CD4-positive, alpha-beta T cell treated with Interleukin-17A for 1 hour (primary cell): ENCODE measurements at places on chromosomes 5 and 9.

DNA sequence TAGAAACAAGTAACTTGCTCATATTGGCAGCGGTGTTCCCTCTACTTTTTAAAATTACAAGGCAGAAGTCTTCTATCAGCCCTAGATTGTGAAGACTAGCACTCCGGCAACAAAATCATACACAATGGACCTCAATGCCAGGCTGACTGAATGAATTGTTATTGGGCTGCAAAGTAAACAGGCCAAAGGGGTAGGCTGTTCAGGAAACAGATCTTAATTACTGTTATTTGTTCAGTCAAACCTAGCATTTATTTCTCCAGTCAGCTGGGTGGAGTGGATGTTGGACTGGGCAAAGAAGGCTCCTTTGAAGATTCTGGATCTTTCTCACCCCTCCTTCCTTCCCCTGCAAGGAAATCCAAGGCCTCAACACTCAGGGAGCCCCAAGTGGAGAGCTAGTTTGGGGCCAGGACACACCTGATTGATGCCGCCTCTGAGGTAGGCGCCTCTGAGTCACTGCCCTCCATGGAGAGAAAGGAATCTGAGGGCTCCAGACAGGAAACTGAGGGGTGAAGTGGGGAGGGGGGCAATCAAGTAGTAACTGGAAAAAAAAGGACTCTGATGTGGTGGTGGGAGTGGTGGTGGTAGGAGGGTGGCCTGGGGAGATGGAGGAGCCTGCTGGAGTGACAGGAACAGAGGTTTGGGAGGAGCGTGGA lies 35.5 kb downstream of the SERINC5 start:
- DNase-seq, result no peak

- no peak for DNase-seq
These were observed 380.8 kb upstream of the CD180 start for GRCh38 chr5:67577424-67577823.

GRCh38 chr9:72022841-72023240 lies 37.6 kb downstream of the C9orf57 start:
- DNase-seq, result no peak

DNA sequence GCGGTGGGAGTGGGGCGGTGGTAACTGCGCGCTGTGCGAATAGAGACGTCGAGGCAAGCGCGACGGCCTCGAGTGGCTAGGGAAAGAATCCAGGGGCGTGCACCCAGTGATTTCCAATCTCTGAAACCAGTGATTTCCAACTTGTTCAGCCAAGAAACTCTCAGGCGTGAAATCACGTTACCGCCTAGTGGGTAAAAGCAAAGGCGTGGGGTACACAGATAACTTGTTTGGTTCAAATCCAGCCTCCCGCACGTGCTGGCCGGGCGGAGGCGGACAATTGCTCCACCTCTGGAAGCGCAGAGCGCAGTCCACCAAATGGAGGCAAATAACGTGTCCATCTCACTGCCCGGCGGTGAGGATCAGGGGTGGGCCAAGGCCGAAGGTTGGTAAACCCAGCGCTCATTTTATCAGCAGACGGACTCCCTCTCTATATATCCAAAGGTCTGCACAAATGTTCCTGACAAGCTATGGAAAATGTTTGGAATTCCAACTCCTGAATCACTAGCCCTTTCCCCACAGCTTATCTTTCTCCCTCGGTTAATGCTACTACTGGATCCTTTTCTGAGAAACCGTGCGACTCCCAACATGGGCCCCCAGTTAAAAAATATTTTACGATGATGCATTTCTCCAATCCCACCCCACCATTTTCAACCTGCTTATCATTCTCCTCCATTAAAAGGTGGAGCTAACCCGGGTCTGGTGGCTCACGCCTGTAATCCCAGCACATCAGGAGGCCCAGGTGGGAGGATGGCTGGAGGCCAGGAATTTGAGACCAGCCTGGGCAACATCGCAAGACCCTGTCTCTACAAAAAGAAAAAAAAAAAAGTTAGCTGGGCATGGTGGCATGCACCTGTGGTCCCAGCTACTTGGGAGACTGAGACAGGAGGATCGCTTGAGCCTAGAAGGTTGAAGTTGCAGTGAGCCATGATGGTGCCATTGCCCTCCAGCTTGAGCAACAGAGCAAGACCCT lies 950 bp upstream of the FNBP1 start:
- DNase-seq, result no peak

GRCh38 chr9:113631871-113632665 lies 168.5 kb downstream of the RGS3 start:
- DNase-seq, result no peak

GRCh38 chr5:160207061-160207460 lies 22.2 kb upstream of the FABP6 start:
- DNase-seq, result no peak

GRCh38 chr9:129783516-129784361 lies 19.2 kb upstream of the TOR1B start:
- DNase-seq, result peak; percentile 86

- no peak for DNase-seq
These were observed 6.7 kb downstream of the PTGS1 start for GRCh38 chr9:122377241-122378164.

DNA sequence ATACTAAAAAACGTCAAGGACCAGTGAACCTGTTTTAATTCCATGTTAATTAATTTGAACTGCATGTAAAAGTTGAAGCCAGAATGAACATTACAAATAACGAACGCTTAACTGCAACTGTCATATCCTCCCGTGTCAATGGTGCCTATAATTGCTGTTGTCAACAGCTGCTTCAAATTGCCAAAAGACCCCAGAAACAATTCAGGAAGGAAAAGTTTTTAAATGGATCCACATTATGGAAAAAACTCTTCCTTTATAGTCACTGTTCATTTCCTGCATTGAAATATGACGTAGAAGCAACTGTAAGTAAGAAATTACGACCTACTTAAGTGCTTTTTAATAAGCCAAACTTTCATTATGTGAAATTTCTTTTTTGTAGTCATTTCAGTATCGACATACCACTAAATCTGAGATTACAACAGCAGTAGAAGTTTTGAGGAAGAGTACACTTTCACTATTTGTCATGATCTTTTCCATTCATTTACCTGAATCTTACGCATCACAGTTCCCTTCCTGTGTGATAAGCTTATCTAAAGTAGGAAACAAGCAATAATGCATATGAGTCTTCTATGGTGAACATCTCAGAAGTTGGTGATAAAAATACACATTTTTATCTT lies 37.8 kb downstream of the MEF2C start:
- DNase-seq, result no peak
